ENCODE measurements at places on chromosomes 7 and 10.

GRCh38 chr7:29851487-29851886 is 45.2 kb downstream of the WIPF3 start:
- no peak for DNase-seq

- no peak for DNase-seq
These were observed 76.1 kb downstream of the PROSER2 start for GRCh38 chr10:11899067-11899876.

- no peak for DNase-seq
These were observed 32.3 kb downstream of the MDH2 start for GRCh38 chr7:76080204-76080603.

GRCh38 chr10:67789769-67790168 is 48.2 kb downstream of the DNAJC12 start:
- DNase-seq, result no peak

DNA sequence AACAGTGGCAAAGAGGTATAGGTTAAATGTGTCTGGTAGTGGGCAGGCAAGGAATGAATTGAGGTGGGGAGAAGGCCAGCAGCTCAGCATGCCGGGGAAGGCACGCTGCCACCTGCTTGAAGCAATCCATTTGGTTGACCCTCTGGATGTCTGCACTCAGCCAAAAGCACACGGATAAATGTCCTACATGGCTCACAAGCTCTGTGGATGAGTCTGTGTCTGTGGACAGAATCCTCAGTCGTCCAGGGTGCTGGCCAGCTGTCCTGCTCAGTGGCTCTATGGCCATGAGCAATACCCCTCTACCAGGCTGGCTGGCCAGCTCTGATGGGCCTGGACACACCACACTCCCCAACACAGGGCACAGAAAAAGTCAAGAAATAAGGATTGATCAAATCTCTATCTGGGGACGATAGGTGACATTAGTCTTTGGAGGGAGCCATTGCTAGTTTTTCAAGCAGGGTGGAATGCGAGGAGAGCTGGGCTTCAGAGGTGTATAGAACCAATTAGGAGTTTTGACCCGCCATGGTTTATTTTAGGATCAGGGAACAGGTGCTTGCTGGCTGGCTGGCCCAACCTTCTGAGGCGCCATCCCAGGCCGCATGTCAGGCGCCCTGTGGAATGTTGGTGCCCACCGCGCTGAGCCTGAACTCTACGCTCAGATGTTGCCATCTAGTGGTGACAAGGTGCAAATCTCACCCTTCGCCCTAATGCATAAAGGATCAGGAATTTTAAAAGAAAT is 493.4 kb downstream of the TNS3 start:
- DNase-seq, result peak; percentile 54

DNA sequence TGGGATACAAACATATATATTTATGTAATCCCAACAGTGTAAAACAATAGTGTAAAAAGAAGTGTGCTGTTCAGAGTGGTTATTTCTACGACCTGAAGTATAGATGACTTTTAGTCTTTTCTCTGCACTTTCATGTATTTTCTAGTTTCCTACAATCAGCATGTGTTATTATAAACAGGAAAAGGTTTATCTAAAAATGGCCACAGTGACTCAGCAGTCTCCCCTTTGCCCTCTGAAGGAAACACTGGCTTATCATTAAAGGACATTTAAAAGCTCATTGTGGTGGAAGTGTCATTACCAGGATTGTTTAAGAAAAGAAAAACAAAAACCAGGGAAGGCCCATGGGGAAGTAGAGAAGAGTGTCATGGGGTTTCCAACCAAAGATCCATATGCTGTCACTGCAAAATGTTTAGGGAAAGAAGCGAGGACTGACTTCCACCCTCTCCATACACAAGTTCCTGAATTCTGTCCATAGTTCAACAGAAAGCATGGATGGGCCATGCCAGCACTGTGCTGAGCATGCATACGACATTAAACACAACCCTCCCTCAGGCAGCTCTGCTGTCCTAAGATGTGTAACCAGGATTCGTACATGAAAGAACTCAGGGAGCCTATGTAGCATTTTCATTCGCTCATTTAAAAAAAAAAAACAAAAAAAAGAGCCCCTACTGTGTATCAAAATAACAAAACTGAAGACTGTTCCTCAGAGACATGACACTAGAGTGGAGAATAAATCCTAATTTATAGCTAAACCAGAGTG is 10.2 kb downstream of the CYREN start:
- DNase-seq, result no peak

- peak; percentile 43 for DNase-seq
These were observed 50.1 kb downstream of the VOPP1 start for GRCh38 chr7:55521917-55522902.

- no peak for DNase-seq
These were observed 92.5 kb downstream of the CFAP58 start for GRCh38 chr10:104446151-104446550.

DNA sequence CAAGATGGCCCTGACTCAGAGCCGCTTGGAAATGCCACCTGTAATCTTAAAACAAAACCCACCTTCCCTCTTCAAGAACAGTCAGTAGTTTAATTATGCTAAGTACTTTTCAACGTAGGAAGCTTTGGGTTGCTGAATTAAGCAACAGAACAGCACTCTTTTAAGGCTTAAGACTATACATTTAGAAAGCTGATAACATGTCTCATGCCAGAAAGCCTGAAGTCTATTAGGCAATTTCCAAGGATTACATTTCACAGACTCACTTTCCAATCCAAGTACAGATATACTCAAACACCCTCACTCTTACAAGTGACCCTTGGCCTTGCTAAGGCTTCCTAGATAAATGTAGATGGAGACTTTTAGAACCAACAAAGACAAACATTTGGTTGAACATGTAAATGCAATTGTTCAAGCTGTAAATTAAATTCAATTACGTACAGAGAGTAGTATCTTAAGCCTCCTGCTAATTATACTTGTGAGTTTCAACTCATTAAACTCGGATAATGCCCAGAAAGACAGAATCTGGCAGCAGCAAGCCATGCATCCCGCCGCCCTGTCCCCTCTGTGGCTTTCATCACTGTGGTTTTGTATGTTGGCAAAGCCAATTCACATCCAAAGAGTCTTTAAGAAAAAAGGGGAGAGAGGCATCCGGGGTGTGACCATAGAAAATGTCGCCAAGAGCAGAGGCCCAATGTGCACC is 283.1 kb upstream of the NRP1 start:
- no peak for DNase-seq

DNA sequence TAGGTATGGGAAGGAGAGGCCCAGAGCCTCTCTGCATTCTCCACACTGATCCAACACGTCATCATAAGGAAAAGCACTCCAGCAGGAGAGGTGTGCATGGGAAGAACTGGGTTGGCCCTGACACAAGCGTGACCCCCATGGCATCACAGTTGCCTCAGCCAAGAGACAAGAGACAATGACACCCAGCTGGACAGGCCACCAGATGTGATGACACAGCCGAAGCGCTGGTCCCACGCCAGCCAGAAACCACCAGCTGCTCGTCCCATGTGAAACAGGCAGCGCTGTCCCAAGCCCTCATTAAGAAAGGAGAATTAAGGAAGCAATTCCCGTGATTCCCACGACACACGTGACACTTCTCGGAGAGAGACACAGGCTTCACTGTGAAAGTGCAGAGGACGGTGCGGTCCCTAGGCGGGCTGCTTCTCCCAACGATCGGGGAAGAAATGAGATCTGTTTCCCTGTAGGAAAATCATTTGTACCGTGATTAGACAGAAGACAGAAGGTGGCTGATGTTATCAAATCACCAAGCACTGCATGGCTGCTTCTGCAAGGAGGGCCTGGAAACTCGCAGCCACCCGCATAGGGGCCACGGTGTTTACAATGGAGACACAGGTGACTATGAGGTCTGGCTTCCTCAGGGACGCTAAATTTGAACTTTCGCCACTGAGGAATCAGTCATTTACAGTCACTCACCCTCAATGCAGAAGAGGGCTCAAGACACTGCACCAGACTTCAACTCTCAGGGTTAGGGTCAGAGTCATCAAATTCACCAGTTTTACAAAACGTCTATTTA is 74.5 kb downstream of the DIP2C start:
- DNase-seq, result no peak

- DNase-seq, result no peak
These were observed 35.6 kb upstream of the XRCC2 start for GRCh38 chr7:152711444-152711944.

DNA sequence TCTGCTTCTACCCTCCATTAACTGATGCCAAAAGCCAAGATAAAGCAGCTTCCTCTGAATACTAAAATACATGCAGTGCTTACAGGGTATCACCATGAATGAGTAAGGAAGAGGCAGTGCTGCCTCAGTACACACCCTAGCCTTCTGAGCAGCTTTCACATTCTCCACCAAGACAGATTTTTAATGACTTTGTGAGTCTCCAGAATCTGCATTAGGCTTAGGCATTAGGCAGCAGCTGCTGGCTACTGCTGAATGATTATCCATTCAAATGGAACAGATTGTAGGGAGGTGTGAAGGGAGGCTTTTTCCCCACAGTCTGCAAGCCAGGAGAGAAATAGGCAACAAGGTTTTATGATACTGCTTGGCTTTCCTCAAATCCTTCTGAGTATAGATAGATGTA is 1226.7 kb upstream of the LRRN3 start:
- no peak for DNase-seq

GRCh38 chr10:58240531-58240930 is 27.2 kb downstream of the IPMK start:
- DNase-seq, result no peak

- no peak for DNase-seq
These were observed 63.9 kb downstream of the VPS41 start for GRCh38 chr7:38844952-38845563.

All from activated CD8-positive, alpha-beta memory T cell treated with anti-CD3 and anti-CD28 coated beads, Interleukin-2, amount 50 U/mL, for 48 hours (primary cell).